ENCODE measurements at places on chromosomes 11 and 22. TPM values are rescaled to one million over a fixed set of nuclear protein-coding genes. Genes with fewer than 3 reads are reported as not detected.

Gene GUCY1A2
- 5.6 TPM for total RNA-seq

Gene CASP12
- 5.6 TPM for total RNA-seq

Gene RAB39A
- total RNA-seq: not detected

Gene PVALB
- not detected for total RNA-seq

Gene NNMT
- total RNA-seq: 1,040 TPM

Gene MGAT3
- 9.8 TPM for total RNA-seq

Gene CDC42BPG
- total RNA-seq: not detected

Gene GRK3
- 74.9 TPM for total RNA-seq

Gene ZNF214
- not detected for total RNA-seq

Gene CABP7
- not detected for total RNA-seq

Gene FAM180B
- not detected for total RNA-seq

Gene MS4A6A
- 35.0 TPM for total RNA-seq

Gene SAA4
- not detected for total RNA-seq

Gene SLC5A1
- total RNA-seq: not detected

Gene KBTBD3
- not detected for total RNA-seq

Gene PC
- total RNA-seq: 13.5 TPM

Gene FGF3
- total RNA-seq: not detected
